Activated CD4-positive, alpha-beta T cell treated with anti-CD3 and anti-CD28 coated beads for 1 hour (primary cell): ENCODE measurements at places on chromosomes 3 and 15.

- no peak for DNase-seq
Observed at GRCh38 chr15:73344056-73344455, 24.7 kb downstream of the HCN4 start.

GRCh38 chr3:10666621-10667020 lies 149.4 kb upstream of the SLC6A11 start:
- no peak for DNase-seq

- no peak for DNase-seq
Observed at GRCh38 chr3:46660543-46661523, 32.6 kb downstream of the ALS2CL start.

GRCh38 chr3:147351301-147351700 lies 55.0 kb downstream of the ZIC4 start:
- no peak for DNase-seq

DNA sequence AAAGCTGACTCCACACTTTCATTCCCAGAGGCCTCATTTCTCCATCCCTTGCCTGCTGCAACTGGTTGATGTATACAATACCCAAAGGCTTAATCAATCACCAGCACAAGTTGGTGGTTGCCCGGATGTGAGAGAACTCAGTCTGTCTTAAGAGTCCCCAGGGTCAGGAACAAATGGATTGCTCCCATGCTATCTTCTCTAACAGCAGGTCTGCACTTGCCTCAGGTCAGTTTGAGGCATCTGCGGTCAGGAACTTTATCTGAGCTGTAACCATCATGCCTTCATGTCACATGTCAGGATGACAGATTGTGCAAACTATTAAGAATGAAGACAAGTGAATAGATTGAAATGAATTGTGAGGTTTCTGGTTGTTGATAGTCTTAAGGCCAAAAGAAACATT lies 56.1 kb downstream of the BFSP2 start:
- DNase-seq: no peak

GRCh38 chr3:59212128-59212779 lies 162.4 kb upstream of the CFAP20DC start:
- no peak for DNase-seq

GRCh38 chr3:195032106-195032759 lies 238.7 kb downstream of the XXYLT1 start:
- no peak for DNase-seq
